Mesothelial cell of epicardium (in vitro differentiated cells): ENCODE measurements at places on chromosomes 13 and 19. TPM values are rescaled to one million over a fixed set of nuclear protein-coding genes. Genes with fewer than 3 reads are reported as not detected.

Gene TTC9B
- not detected in 3 replicates for total RNA-seq

GRCh38 chr13:78015782-78016181 is 97.2 kb upstream of the EDNRB start:
- H3K27ac ChIP-seq: no peak overlapping the region
- H3K4me3 ChIP-seq: no peak overlapping the region
- no peaks in the 10 kb centered on the region for H3K4me1 ChIP-seq

DNA sequence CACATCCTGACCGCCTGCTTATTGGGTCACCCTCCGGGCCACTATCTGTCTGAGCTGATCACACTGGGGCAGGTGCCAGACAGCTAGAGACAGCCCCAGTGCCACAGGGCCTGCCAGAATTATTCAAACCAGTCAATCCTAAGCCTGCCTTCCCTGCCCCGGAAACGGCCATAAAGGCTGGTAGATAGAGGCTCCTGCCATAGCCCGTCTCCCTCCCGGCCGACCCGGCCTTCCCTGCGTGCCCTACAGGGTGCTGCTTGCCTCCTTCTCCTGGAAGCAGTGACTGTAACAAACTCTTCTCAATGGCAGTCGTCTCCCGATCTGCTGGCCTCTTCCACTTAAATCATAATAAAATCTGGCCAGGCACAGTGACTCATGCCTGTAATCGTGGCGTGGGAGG is 158.6 kb upstream of the SOX1 start:
- no peaks in the 10 kb centered on the region for H3K36me3 ChIP-seq
- peak; percentile 19 for DNase-seq
- H3K4me3 ChIP-seq: no peak overlapping the region
- no peak overlapping the region for H3K27ac ChIP-seq
- H3K27me3 ChIP-seq: peaks cover 53% of the 10 kb centered on the region

DNA sequence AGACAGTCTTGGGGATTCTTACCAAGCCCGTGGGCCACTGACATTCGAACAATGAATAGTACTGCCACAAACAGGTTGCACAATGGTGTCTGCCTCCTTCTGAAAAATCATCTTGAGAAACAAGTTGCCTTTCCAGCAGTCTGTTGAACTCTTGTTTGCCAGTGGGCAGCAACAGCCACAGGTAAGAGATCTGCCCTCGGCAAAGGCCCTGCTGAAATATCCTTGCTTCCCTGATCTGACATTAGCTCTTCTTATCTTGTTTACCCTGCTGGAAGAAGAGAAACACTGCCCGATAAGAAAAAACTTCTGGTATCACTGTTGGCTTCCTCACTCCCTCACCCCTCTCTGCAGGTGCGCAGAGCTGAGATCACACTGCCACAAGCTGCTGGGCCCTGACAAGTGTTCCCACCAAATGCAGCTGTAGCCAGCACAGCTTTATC is 2.0 kb downstream of the DOCK9 start:
- peak overlapping the region; percentile 94 for H3K27ac ChIP-seq
- H3K36me3 ChIP-seq: no peaks in the 10 kb centered on the region
- H3K4me1 ChIP-seq: peaks cover 63% of the 10 kb centered on the region
- no peak for DNase-seq
- peak overlapping the region; percentile 22 for H3K4me3 ChIP-seq

Gene ONECUT3
- not detected in 3 replicates for total RNA-seq

Gene TTYH1
- total RNA-seq: 4.2 to 6.0 TPM (median 5.2 TPM) in 3 replicates

Gene TINCR
- 2.5 to 4.3 TPM (median 2.5 TPM) in 3 replicates for total RNA-seq

Gene MISP
- 1.4 to 2.2 TPM (median 1.5 TPM) in 3 replicates for total RNA-seq

DNA sequence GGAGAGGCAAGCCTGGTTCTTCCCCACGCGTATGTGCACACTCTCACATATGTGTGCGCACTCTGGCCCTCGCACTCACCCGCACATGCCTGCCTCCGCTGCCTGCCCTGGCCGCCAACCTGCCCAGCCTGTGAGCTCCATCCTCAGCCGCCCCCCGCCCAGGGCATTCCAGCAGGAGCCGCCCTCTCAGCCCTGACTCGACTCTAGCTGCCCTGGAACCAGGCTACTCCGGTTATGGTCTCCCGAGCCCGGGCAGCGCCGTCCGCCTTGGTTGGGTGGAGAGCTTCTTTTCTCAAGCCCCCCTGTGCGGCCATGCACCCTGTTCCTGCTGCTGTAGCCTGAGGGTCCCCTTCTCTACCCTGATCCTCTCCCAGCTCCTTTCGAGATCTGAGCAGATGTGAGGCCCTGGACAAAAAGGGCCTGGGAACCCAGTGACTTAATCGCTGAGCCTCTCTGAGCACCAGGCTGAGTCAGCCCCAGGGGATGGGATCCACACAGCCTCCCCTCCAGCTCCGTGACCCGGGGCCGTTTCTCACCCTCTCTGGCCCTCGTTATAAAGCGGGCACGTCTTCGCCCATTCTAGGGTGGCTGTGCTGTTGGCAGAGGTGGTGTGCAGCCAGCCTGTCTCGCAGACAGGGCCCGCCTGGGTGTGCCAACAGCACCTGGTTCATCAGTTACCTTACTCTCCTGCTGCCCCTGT is 191.5 kb downstream of the TEX29 start:
- peaks cover 62% of the 10 kb centered on the region for H3K27me3 ChIP-seq
- DNase-seq: no peak
- no peaks in the 10 kb centered on the region for H3K36me3 ChIP-seq
- H3K4me1 ChIP-seq: no peaks in the 10 kb centered on the region

- H3K4me1 ChIP-seq: peaks cover 18% of the 10 kb centered on the region
- peak overlapping the region; percentile 62 for H3K4me3 ChIP-seq
- H3K36me3 ChIP-seq: no peaks in the 10 kb centered on the region
Observed at GRCh38 chr19:1865172-1866010, 2.0 kb upstream of the KLF16 start.

GRCh38 chr19:1943661-1944087 is 2.7 kb downstream of the CSNK1G2 start:
- H3K27ac ChIP-seq: peak overlapping the region; percentile 96
- H3K36me3 ChIP-seq: no peaks in the 10 kb centered on the region
- no peak for DNase-seq
- H3K27me3 ChIP-seq: no peaks in the 10 kb centered on the region
- peak overlapping the region; percentile 88 for H3K4me3 ChIP-seq

- no peak overlapping the region for H3K4me3 ChIP-seq
- DNase-seq: no peak
- H3K36me3 ChIP-seq: peaks cover 35% of the 10 kb centered on the region
Observed at GRCh38 chr13:49530457-49530856, 34.7 kb downstream of the PHF11 start.

DNA sequence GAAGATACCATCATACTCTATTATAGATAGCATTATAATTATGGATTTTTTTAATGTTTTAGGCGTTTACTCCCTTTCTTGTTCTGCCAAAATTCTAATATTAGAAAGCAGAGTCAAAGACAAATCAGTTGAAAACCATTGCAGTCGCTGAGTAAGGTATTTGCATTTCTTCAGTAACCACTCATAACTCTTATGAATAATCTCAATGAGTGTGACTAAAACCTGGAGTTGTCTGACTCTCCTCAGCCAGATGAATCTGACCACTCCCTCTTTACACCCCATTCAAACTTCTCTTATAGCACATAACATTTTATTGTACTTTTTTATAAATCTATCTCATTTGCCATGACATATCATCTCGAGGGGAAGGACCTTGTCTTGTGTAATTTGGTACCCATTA is 1006.5 kb downstream of the DIAPH3 start:
- H3K27ac ChIP-seq: no peak overlapping the region
- H3K36me3 ChIP-seq: peaks cover 3% of the 10 kb centered on the region
- no peak overlapping the region for H3K4me3 ChIP-seq
- no peak for DNase-seq
- H3K27me3 ChIP-seq: no peaks in the 10 kb centered on the region

DNA sequence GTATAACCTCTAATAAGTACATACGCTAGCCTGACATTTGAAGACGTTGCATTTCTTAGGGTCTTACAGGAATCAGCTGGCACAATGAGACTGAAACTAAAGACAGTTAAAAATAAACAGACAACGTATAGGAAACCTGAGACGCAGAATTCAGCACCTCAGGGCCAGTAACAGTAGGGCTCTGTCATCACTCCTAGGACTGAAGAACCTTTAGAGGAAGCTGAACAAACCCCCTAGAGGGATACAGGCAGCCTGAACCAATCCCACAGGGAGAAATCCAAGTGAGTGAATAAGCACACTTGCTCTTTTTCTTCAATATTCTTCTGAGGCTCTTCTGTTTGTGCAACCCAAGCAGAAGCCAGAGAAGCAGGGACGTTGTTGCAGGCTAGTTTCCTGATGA is 53.9 kb upstream of the KLHL1 start:
- no peaks in the 10 kb centered on the region for H3K27me3 ChIP-seq
- H3K4me3 ChIP-seq: no peak overlapping the region
- H3K36me3 ChIP-seq: no peaks in the 10 kb centered on the region
- H3K4me1 ChIP-seq: no peaks in the 10 kb centered on the region
- H3K27ac ChIP-seq: no peak overlapping the region

Gene ICAM5
- 3.3 to 5.7 TPM (median 4.9 TPM) in 3 replicates for total RNA-seq

Gene FPR3
- not detected in 3 replicates for total RNA-seq

Gene LYPD5
- total RNA-seq: 0.27 to 0.57 TPM (median 0.33 TPM) in 3 replicates

- peaks cover 38% of the 10 kb centered on the region for H3K4me1 ChIP-seq
- no peaks in the 10 kb centered on the region for H3K36me3 ChIP-seq
- peak overlapping the region; percentile 49 for H3K27ac ChIP-seq
- peaks cover 14% of the 10 kb centered on the region for H3K27me3 ChIP-seq
- no peak for DNase-seq
Observed at GRCh38 chr13:103006641-103007426, 59.4 kb downstream of the SLC10A2 start.

Gene GRIK5
- 38.3 to 39.9 TPM (median 39.2 TPM) in 3 replicates for total RNA-seq

- no peak overlapping the region for H3K27ac ChIP-seq
- no peaks in the 10 kb centered on the region for H3K4me1 ChIP-seq
- DNase-seq: no peak
- peaks cover 64% of the 10 kb centered on the region for H3K27me3 ChIP-seq
- H3K36me3 ChIP-seq: no peaks in the 10 kb centered on the region
- no peak overlapping the region for H3K4me3 ChIP-seq
Observed at GRCh38 chr13:111899714-111900389, 167.1 kb upstream of the SOX1 start.

Gene LIN7B
- 9.6 to 12.8 TPM (median 9.8 TPM) in 3 replicates for total RNA-seq

DNA sequence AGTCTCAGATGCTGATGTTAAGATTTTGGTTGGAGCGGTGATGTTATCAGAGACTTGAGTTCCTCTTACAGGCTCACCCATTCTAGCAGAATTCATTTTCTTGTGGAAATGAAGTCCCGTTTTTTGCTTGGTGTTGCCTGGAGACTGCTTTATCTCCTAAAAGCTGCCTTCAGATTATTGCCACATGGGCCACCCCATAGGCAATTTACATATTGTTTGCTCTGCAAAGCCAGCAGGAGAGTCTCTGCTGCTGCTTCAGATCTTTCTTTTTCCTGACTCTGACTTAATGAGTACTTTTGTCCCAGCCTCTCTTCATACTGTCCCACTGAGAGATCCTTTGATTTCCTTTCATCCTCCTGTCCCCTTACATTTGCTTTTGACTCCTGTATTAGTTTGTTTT is 114.6 kb downstream of the TDRD3 start:
- H3K36me3 ChIP-seq: peaks cover 61% of the 10 kb centered on the region
- DNase-seq: no peak
- no peaks in the 10 kb centered on the region for H3K4me1 ChIP-seq
- no peaks in the 10 kb centered on the region for H3K27me3 ChIP-seq
- no peak overlapping the region for H3K4me3 ChIP-seq

- H3K27ac ChIP-seq: no peak overlapping the region
- H3K36me3 ChIP-seq: no peaks in the 10 kb centered on the region
- no peak overlapping the region for H3K4me3 ChIP-seq
- no peaks in the 10 kb centered on the region for H3K27me3 ChIP-seq
Observed at GRCh38 chr13:90184355-90184754, 1163.1 kb upstream of the MIR17HG start.

Gene CDC42EP5
- 114 to 126 TPM (median 115 TPM) in 3 replicates for total RNA-seq

Gene VSTM2B
- not detected in 3 replicates for total RNA-seq

Gene USE1
- total RNA-seq: 24.4 to 26.0 TPM (median 25.8 TPM) in 3 replicates
